Cerebellar cortex (tissue), 1 donor: ENCODE measurements at places on chromosomes 7 and 10.
A peak's percentile ranks its signal among the peaks of the same experiment; 100 is the strongest.

- DNase-seq = no peak
These were observed 258.9 kb upstream of the NPY start for GRCh38 chr7:24025094-24025493.

DNA sequence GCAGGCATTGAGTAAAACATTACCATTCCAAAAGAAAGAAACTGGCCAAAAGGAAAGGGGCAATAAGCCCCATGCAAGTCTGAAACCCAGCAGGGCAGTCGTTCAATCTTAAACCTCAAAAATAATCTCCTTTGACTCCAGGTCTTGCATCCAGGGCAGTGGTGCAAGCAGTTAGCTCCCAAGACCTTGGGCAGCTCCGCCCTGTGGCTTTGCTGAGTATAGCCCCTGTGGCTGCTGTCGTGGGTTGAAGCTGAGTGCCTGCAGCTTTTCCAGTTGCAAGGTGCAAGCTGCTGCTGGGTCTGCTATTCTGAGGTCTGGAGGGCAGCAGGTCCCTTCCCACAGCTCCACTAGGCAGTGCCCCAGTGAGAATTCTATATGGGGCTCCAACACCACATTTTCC lies 580.1 kb upstream of the AUTS2 start:
- DNase-seq = no peak

GRCh38 chr7:112414855-112415490 lies 35.3 kb upstream of the IFRD1 start:
- DNase-seq = peak; percentile 70

GRCh38 chr7:140230516-140230860 lies 53.7 kb upstream of the KDM7A start:
- no peak for DNase-seq

- DNase-seq = peak; percentile 60
These were observed 36.9 kb downstream of the ASB13 start for GRCh38 chr10:5629303-5630111.

DNA sequence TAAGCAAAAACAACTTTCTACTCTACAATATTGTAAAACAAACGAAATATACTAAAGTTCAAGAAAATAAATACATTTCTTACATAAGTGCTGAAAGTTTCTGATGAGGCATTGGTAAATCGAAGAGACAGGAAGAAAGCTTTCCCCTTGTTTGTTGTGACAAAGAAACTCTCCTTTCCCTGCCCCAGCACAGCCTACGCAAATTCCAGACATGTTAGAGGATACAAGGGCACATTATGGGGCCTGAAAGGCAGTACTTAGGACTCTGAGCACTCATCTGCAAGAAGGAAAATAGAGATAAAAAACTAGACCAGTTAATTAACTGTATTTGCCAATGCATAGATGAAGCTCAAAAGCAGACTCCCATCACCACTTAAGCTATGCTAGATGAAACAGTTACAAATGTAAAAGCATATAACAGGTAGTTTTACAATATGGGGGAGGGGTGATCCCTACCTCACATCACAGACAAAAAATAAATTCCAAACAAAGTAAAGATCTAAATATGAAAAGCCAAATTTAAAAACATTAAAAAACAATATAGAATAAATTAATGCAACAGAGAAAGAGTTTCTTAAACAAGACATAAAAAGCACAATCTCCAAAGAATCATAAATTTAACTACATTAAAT lies 21.8 kb downstream of the ARHGAP19 start:
- DNase-seq = no peak

GRCh38 chr7:83096065-83096580 lies 66.6 kb downstream of the PCLO start:
- DNase-seq = no peak

DNA sequence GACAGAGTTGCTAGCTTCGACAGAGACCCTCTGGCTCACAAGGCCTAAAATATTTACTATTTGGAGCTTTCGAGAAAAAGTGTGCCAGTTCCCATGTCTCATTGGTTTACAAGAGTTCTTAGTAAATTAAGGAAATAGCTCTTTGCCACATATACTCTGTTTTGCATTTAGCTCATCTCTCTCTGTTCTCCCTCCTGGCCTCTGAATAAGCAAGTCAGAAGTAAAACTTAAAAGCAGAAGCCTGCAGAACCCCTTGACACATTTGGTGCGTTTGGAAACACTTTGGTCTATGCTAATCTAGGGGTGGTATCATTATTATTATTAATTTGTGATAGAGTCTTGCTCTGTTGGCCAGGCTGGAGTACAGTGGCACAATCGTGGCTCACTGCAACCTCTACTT lies 6.4 kb downstream of the CARD11 start:
- no peak for DNase-seq

DNA sequence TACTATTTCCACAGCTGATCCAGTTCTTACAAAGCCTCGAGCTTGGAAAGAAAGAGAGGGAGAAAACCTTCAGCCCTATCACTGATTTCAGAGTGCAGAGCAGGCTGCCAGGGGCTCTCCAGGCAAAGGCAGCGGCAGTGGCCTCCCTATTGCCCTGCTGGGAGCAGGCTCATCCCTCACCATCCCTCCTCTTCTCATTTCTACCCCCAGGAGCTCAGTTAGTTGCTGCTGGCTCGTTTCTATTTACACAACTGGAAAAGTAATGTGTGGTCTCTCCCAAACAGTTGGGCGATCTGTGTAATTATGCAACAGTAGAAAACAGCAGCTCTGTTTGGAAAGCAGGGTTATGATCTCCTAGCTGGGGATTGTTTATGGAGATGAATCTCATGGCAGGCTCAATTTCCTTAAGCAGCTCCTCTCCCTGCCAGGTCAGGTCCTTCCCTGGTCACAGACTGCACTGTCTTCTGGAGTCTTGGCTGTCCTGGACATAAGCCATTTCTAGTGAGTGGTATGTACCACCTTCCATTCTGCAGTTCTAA lies 28.7 kb upstream of the TNS3 start:
- DNase-seq = no peak
